ENCODE measurements at places on chromosomes 4 and X.

DNA sequence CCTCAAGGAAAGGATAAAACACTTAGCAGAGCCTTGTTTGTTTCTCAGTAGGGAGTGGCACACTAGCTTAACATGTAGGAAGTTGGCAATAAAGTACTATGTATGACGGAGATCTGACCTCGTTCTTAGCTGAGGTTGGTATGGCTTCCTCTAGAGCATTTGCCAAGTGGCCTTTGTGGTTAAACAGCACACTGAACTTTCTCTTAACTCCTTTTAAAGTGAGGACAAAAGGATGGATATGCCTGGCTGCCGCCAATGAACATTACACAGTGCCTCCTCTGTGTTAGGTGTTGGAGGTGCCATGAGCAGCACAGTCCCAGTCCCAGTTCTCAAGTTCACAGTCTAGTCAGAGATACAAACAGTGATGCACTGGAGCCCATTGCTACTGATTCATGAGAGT lies 54.4 kb downstream of the VGLL1 start:
- no peak for DNase-seq

- no peak for DNase-seq
Measured at GRCh38 chr4:48109413-48110263, 24.4 kb downstream of the TXK start.

DNA sequence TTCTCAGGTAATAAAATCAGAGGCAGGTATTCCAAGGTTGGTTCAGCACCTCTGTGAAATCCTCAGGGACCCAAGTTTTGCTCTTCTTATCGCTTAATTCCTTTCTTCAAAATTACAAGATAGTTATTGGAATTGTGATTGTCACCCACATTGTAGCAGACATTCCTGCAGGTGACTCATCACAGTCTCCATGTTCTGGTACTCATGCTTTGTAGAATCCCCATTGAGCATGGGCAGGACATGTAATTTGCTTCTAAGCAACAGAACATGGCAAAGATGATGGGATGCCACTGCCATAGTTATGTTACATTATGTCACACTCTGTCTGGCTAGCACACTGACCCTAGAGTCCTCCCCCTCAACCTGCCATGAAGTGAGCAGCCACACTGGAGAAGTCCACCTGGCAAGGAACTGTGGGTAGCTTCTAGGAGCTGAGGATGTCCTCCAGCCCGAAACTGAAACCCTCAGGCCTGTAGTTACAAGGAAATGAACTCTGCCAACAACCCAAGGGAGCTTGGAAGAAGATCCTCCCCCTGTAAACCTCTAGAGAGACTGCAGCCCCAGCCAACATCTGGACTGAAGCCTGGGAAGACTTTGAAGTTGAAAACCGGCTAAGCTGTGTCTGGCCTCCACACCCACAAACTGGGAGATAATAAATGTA lies 58.3 kb upstream of the GUCY1A1 start:
- no peak for DNase-seq

- no peak for DNase-seq
Measured at GRCh38 chrX:40318801-40319200, 221.0 kb upstream of the BCOR start.

DNA sequence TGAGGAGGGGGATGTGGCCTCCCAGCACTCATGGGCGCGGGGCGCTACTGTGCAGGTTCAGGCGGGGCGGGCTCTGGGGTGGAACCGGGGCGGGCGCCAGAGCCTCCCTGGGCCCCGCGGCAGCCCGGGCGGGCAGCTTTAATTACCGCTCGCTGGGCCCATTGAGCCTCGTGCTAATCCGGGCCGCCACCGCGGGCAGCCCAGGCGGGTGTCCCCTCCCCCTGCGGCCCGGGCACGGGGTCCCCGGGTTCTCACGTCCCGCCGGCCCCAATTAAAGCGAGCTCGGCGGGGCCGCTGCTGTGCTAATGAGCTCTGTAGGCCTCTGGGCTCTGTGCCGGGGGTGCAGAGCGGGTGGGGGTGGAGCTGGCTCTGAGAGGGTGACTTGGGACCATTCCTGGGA lies 22.8 kb upstream of the FGFR3 start:
- no peak for DNase-seq

DNA sequence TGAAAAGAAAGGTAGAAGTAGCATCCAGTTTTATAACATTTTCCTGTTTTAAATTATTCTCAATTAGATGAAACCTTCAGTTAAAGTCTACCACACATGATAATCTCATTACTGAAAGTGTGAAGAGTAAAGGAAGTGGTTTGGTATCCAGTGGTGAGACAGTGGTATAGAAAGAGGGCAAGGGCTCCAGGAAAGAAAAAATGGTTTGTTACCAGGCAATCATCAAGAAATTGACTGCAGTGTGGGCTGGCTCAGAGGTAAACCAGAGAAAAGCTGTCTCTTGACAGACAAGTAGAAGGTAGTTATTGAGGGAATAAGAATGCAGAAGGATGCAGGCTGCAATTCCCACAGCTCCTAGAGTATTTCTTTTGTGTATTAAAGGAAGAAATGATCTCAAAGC lies 406.2 kb downstream of the TLL1 start:
- no peak for DNase-seq

GRCh38 chr4:68399306-68399705 lies 48.0 kb upstream of the TMPRSS11E start:
- no peak for DNase-seq

DNA sequence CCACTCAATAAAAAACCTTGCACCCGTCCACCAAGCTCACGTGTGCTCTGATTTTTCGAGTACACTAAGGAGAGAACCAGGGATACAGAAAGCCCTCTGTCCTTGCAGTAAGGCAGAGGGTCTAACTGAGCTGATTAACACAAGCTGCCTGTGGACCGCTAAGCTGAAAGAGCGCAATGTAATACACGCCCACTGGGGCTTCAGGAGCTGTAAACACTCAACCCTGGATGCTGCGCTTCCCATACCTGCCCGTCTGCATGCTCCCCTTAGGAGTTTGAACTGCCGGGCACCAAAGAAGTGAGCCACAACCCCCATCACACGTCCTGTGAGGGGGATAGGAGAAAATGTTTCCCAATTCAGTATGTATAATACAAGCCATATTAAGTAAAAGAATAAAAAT lies 664.8 kb downstream of the PCDH18 start:
- DNase-seq, result no peak

GRCh38 chr4:152258804-152259708 lies 276.8 kb downstream of the FBXW7 start:
- DNase-seq, result no peak

DNA sequence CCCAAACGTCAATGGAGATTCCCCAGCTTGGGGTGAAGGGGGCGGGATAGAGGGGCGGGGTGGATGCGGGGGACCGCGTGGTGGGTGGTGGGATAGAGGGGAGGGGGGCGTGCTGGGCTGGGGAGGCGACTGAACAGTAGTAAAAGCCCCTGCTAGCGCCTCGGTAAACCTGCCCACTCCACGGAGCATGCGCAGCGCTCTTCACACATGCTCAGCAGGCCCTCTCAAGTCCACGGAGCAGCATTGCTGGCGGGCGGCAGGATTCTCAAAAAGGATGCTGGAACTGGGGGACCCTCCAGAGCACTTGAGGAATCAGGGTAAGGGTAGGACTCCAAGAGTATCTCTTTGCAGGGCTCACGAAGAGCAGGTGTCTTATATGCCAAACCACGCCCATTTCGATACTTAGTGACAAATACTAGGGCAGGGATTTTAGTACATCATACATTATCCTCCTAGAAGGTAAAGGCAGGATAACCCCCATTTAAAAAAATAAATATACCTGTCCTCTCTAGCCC lies 378 bp upstream of the RPS6KA6 start:
- DNase-seq, result no peak

GRCh38 chr4:80097400-80098177 lies 24.6 kb upstream of the ANTXR2 start:
- no peak for DNase-seq

GRCh38 chr4:3368334-3368733 lies 73.4 kb upstream of the HGFAC start:
- no peak for DNase-seq

DNA sequence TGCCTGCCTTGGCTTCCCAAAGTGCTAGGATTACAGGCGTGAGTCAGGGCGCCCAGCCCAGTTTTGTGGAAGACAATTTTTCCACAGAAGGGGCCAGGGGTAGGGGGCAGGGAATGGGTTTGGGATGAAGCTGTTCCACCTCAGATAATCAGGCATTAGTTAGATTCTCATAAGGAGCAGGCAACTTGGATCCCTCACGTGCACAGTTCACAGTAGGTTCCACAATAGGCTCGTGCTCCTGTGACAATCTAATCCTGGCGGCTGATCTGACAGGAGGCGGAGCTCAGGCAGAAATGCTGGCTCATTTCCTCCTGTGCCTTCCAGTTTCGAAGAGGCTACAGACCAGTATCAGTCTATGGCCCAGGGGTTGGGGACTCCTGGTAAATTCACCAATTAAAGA lies 491.6 kb upstream of the AADAT start:
- no peak for DNase-seq

GRCh38 chrX:33589316-33589715 lies 378.0 kb upstream of the DMD start:
- no peak for DNase-seq

DNA sequence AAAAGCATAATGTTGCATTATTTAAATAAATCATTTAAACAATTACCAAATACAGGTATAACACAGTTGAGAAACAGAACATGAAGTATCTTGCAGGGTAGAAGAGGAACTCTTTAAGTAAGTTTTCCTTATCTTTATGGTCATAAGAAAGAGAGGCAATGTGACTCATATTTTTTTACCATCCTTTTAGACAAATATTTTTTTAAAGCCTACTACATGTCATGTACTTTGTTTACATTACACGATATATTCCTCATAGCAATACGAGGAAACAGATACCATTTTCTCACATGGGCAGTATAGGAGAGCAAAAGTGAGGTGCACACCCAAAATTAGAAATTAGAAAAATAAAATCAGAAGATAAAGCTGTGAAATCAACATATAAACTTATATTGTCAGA lies 49.3 kb upstream of the EPHA5 start:
- no peak for DNase-seq

DNA sequence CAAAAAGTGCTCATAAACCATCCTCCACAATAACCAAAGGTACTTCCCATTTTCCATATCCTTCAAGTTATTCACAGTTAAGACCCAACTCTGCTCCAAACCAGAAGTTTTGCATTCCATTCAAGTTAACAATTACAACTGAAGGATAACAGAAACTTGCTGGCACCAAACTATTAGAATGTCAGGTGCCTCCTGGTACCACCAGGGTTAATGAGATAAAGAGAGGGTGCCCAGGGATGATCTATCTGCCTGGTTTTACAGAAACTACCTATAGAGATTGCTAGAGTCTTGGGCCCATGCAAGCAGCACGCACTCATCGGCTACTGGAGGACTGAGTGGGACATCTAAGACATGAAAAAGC lies 114.6 kb downstream of the RBM47 start:
- DNase-seq, result no peak

- peak; percentile 53 for DNase-seq
Measured at GRCh38 chrX:96684339-96685209, at the start of gene DIAPH2. DIAPH2 (plus strand) TSS chrX:96684842.

DNA sequence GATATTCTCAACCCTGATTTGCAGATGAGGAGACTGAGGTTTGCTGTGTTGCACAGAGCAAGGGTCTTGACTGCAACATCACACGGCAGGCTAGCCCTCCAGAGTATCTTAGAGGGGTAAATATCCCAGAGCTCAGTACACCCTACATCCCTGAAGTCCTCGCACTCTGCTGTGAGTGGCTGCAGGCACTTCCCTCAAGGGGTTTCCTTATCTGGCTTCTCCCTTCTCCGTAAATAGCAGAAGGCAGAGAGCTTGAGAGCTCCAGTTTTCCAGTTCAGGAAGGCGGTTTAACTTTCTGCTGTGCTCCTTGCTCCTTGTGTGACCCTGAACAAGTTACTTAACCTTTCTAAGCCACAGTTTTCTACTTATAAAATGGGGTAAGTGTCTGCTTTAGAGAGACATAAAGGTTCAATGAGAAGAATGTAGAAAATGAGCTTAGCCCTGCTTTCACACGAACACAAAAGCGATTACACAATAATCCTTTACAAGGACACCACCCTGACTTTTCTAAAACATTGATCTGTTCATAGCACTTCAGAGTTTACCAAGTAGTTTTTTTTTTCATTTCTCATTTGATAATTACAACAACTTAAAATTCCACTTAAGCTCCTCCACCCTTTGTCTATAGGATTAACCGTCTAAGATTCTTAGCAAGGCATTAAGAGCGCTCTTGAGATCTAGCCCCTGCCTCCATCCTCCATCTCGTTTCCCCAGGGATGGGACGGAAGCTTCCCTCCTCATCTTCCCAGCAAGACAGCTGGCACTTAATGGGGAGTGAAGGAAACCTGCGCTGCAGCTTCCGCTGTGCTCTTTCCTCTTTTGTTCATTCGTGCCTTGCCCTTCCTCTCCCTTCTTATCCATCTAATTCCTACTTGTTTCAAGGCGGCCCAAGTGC lies 68.4 kb downstream of the TAPT1 start:
- no peak for DNase-seq

- DNase-seq, result no peak
Measured at GRCh38 chrX:154396973-154397887, 947 bp upstream of the RPL10 start.
